HEK293T (cell line): ENCODE measurements at places on chromosomes 6 and 20.

DNA sequence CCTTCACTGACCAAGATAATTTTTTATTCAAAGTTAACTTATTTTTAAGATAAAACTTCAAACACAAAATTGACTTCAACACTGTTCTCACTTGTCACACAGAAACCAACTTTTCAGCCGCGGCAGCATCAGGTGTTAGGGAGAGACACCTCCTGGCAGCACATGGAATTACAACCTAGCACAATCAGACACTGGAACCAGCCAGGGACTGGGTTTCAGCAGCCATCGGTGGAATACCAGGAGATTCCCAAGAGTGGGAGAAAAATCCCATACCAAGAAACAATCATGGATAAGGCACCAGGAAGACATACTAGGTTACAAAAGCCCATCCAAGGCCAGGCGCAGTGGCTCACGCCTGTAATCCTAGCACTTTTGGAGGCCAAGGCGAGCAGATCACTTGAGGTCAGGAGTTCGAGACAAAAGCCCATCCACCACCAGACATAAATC is 70.0 kb downstream of the SNX5 start:
- DNase-seq = peak; percentile 75

GRCh38 chr20:1700990-1701389 is 43.4 kb upstream of the SIRPG start:
- no peak for DNase-seq

- DNase-seq = no peak
Observed at GRCh38 chr20:1964659-1965405, 29.0 kb downstream of the PDYN start.

- no peak for DNase-seq
Observed at GRCh38 chr6:108360919-108361311, 66.1 kb downstream of the AFG1L start.
